ENCODE measurements at places on chromosomes 11 and 22.
A peak's percentile ranks its signal among the peaks of the same experiment; 100 is the strongest.

DNA sequence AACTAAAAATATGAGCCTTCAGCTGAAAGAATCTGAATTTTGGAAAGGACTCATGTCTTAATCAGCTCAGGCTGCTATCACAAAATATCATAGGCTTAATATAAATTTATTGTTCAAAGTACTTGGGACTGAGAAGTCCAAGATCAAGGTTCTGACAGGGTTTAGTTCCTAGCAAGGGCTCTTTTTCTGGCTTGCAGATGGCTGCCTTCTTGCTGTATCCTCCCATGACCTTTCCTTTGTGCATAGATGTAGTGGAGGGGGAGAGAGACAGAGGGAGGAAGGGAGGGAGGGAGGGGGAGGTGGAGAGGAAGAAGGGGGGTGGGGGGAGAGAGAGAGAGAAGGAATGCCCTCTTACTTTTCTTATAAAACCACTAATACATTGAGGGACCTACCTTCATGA lies 306.8 kb upstream of the DDI1 start:
- peak; percentile 37 for DNase-seq

- no peak for DNase-seq
Measured at GRCh38 chr11:20308601-20309000, 54.9 kb upstream of the HTATIP2 start.

DNA sequence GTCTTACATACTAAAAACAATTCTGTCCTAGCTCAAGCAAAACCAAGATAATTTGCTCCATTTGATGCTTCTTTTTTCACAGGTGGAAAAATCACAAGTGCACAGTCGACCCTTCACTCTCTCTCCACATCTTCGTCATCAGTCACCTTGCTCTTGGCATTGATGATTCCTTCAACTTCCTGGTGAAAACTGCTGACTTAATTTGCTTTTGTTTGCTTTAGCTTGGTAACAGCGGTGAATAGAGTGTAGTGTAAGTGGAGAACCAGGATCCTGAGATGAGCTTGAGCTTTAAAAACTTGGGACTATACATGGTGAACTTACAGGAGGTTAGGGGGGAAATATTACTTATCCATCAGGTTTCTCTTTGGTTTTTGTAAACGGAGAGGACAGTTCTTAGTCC lies 331.1 kb upstream of the ARHGAP42 start:
- no peak for DNase-seq

- DNase-seq = no peak
Measured at GRCh38 chr22:24806663-24807001, 621 bp downstream of the SGSM1 start.

GRCh38 chr11:112903340-112903739 lies 57.9 kb upstream of the NCAM1 start:
- no peak for DNase-seq

GRCh38 chr11:110317516-110317932 lies 21.1 kb upstream of the RDX start:
- DNase-seq = peak; percentile 58

GRCh38 chr11:119126675-119127268 lies 5.4 kb downstream of the HINFP start:
- DNase-seq = no peak

GRCh38 chr11:132453406-132453805 lies 1078.9 kb downstream of the OPCML start:
- no peak for DNase-seq

DNA sequence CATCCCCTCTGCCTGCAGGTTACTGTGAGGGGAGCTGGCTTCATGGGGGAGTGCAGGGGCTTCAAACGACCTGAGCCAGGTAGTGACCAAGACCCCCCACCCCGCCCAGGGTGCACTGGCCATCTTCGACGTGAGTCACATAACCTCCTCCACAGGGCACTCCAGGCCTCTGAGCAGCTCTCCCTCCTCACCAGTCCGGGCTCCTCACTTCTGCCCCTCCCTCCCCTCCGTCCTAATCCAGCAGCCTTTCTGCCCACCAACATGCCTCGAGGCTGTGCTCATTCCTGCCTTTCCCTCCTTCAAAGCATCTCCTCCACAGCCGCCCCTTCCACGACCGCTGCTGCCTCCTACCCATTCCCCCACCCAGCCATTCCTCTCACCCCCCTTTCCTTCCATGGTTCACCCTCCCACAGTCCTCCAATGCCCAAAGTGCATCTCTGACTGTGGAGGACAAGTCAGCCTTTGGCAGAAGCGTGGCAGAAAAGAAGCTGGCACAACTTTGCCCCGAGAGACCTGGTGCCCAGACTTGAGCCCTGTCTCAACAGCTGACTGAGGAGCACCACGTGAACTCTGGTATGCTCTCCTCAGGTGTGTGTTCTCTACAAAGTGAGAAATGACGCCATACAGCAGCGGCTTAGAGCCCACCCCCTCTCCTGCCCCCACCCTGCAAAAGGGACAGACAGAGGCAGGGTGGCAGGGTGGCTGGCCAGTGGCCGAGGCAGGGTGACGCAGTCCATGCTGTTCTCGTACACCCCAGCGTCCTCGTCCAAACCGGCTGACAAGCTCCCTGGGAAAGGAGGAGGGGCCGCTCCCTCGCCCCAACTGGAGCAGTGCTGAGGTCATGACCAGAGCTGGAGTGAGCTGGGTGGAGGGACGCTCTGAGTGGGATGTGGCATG lies 30.4 kb downstream of the OPCML start:
- DNase-seq = no peak

- no peak for DNase-seq
Measured at GRCh38 chr22:48396785-48397530, 1430.7 kb downstream of the BRD1 start.

- DNase-seq = peak; percentile 5
Measured at GRCh38 chr11:91459840-91460239, 764.8 kb upstream of the FAT3 start.

DNA sequence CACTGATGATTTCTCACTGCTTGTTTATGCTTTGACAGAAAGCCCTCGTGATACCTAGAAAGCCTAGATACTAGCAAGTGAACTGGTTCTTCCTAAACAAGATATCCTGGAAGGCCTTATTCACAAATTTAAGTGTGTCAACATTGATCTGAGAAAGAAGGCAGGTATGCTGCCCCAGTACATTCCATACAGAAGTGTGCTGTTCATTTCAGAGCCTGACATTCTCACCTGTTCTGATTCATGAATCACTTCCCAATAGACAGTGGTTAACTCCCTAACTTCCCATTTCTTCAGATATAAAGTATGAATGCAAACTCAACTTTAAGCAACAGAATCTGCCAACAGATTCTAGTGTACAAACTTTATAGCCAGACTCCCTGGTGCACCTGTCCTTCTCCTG lies 15.5 kb upstream of the RASSF10 start:
- DNase-seq = no peak

DNA sequence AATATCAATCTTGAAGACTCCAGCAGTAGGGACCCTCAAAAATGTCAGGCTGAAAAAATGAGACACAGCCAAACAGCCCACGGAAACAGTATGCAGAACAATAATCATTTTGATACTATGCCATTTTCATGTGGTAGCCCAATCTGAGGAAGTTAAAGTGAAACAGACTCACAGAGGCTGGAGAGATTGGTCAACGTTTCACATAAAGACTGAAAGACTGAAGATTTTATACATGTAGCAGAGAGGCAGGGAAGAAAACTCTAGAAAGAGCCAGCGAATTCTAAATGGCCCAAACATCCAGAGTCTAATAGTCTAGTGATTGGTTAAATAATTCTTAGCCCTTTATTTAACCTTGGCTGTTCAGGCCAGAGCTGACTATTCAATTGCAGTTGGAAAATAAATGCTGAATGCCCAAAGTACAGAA lies 49.4 kb downstream of the MAML2 start:
- DNase-seq = peak; percentile 55

DNA sequence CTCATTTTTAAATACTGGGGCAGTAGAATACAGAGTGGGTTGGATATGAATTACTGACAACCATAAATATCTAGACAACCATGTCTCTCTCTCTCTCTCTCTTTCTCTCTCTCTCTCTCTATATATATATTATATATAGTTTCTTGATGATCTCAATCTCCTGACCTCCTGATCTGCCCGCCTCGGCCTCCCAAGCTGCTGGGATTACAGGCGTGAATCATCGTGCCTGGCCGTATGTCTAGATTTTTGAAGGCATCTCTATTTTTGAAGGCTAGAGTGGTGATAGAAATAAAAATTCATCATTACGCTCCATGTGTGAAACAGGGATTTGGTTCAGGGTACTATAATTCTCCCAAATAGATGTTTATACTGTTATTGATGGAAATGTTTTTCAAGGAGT lies 84.1 kb downstream of the DDX10 start:
- DNase-seq = no peak

GRCh38 chr11:96412761-96413381 lies 23.1 kb downstream of the JRKL start:
- DNase-seq = no peak

- DNase-seq = no peak
Measured at GRCh38 chr22:19728836-19729235, 5.5 kb downstream of the GP1BB start.

DNA sequence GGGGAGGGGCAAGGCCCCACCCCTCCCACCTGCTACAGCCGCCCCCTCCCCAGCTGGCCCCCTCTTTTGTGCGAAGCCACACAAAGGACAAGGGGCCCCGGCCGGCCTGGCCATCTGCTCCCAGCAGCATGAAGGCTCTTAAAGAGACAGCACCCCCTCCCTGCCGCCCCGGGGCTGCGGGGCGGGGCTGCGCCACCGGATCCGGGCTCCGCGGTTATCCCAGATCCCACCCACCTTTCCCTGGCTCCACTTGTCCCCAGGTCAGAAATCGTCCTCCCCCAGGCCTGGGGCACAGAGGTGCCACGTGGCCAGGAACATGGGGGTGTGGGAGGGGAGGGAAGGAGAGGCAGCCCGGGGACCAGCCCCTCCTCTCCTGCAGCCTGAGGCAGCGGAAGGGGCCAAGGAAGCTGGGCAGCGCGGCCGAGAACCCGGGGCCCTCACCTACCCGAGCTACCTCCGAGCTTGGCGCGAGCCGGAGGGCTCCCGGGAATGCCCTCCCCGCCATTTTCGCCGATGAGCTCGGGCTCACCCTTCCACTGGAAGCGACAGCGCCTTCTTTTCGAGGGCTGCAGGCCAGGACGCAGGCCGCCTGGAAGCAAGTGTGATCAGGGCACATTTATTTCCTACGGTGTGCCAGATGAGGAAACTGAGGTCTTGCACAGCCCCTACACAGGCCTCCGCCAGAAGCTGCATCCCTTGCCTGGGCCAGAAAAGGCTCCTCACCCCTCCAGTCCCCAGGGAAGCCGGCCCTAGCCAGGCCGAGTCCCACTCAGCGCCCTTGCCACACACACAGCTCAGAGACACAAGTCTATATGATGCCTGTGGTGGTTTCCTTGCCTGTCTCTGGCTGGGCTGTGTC lies 2.5 kb upstream of the RCOR2 start:
- no peak for DNase-seq

Data from cardiac fibroblast (primary cell).